Motor neuron (in vitro differentiated cells): ENCODE measurements at places on chromosomes 16 and 17.
A peak's percentile ranks its signal among the peaks of the same experiment; 100 is the strongest.

DNA sequence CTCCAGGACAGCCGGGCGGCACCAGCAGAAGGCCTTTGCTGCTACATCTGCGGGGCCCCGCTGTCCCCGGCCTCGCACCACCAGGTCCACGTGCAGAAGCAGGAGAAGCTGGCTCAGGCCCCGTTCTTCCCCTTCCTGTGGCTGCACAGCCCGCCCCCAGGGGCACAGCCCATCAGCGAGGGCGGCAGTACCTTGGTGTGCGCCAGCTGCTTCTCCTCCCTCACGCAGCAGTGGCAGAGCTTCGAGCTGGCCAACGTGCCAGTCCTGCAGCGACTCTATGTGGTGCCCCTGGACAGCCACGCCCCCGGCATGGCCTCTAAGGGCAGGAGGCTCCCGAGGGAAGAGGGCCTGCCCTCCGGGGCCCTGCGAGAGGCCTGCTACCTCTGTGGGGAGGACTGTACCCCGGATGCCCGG, 58.3 kb upstream of the CIBAR2 start:
- no peak for ATAC-seq

- ATAC-seq, result no peak
These were observed 102.1 kb downstream of the SNX29 start for GRCh38 chr16:12078405-12079280.

DNA sequence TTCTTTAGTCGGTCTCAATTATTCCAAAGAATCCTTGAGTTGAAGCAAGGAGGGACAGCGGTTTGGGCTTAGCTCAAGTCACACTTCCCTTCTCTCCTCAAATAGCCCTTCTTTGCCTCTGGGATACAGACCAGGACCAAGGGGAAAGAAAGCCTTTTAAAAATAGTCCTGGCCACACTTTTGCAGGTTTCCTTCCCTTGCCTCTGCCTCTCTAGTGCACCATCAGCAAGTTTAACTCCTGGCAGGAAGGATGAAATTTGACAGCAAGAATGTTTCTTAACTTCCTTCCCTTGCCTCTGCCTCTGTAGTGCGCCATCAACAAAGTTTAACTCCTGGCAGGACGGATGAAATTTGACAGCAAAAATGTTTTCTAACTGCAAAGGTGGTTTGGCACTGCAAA, 7.2 kb upstream of the G6PC1 start:
- ATAC-seq, result no peak

GRCh38 chr17:38585056-38585917, 20.5 kb downstream of the SRCIN1 start:
- ATAC-seq, result peak; percentile 75
